ENCODE measurements at places on chromosomes 2 and 18.

DNA sequence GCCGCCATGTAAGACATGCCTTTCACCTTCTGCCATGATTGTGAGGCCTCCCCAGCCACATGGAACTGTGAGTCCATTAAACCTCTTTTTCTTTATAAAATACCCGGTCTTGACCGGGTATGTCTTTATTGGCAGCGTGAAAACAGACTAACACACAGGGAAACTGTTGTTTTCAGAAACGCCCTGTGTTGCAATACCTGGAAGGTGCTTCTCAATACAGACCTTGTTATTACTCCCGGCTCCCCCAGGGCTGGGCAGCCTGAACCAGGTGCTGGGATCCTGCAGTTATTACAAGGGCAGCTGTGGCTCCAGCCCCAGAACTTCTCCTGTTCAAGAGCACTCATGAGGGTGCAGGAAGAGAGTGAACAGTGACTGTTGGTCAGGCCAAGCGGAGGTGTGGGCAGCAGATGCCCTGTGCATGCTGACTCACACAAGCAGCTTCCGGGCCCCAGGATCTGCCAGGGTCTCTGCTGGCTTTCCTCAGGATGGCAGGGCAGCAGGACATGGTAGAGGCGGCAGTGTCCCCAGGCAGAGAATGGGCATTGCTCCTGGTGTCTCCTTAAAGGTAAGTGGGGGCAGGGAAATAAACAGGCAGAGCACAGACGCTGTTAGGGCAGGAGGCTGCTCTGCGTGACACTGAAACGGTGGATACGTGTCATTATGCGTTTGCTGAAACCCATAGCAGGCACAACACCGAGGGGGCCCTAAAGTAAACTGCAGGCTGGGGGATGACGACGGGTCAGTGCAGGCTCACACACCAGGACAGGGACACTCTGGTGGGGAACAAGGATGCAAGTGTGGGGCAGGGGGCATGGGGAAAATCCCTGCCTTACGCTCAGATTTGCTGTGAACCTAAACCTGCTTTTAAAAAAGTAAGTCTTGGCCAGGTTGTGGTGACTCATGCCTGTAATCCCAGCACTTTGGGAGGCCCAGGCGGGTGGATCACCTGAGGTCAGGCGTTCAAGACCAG is 89.1 kb downstream of the NDUFA10 start:
- peak; percentile 14 for DNase-seq

- DNase-seq = no peak
These were observed 91.7 kb upstream of the EPC2 start for GRCh38 chr2:148552675-148553331.

GRCh38 chr18:8262221-8262620 is 347.0 kb upstream of the RAB12 start:
- DNase-seq = no peak

DNA sequence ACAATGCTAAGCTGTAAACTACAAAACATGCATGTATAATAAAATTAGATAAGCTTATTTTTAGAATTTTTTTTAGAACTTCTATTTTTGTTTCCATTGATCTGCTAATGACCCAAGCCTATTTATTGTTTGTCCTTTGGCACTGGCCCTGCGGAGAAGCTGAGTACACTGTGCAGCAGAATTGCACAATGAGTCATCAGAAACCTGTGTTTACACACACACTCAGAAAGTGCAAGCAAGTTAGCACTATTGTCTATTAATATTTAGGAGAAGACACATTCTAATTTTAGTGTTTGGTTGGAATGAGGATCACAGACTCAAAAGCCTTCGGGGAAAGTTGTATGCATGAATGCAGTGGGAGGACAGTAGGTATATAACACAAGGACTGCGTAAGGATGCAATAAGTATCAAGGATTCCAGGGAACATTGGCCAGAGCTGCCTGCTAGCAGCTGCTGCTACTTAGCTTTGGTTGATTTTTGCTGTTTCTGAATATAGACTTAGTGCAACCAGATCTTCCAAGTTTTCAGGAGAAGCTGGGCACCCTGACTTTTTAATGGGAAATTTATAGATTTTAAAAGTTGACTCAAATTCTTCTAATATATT is 128.2 kb downstream of the KCNH7 start:
- no peak for DNase-seq

GRCh38 chr2:75799859-75800258 is 89.1 kb upstream of the GCFC2 start:
- no peak for DNase-seq

GRCh38 chr2:38516122-38516521 is 86.6 kb downstream of the HNRNPLL start:
- DNase-seq = no peak

- no peak for DNase-seq
These were observed 113.9 kb downstream of the CCDC85A start for GRCh38 chr2:56297671-56298070.

- no peak for DNase-seq
These were observed 131.4 kb upstream of the SLC1A4 start for GRCh38 chr2:64857581-64858471.
